ENCODE measurements at places on chromosomes 3 and 15. TPM values are rescaled to one million over a fixed set of nuclear protein-coding genes. Genes with fewer than 3 reads are reported as not detected.

Gene RTP4
- total RNA-seq: 0.93 TPM

Gene IRAK2
- total RNA-seq: 7.1 TPM

Gene KBTBD13
- not detected for total RNA-seq

Gene CLRN1
- not detected for total RNA-seq

Gene CD80
- 1.5 TPM for total RNA-seq

Gene IDH2
- total RNA-seq: 149 TPM

Gene KIF15
- total RNA-seq: under 0.01 TPM

Gene BUB1B
- 31.1 TPM for total RNA-seq

Gene CACNA2D3
- 0.37 TPM for total RNA-seq

Gene PLA1A
- 6.0 TPM for total RNA-seq

Gene MAPK6
- 47.8 TPM for total RNA-seq

Gene SERINC4
- total RNA-seq: not detected

Gene THRB
- total RNA-seq: 10.8 TPM

Gene CRYGS
- total RNA-seq: 3.6 TPM

Gene GOLGA8S
- 0.25 TPM for total RNA-seq

Gene CATSPER2
- 3.4 TPM for total RNA-seq

Gene AHSG
- 965 TPM for total RNA-seq

Gene IL16
- total RNA-seq: 4.7 TPM

Gene COL6A5
- total RNA-seq: 0.09 TPM

Gene PCNP
- 59.3 TPM for total RNA-seq

Gene GOLGA8J
- 0.25 TPM for total RNA-seq

Gene CCDC191
- total RNA-seq: 1.0 TPM

Gene CYP19A1
- total RNA-seq: 0.50 TPM

Gene CFAP161
- total RNA-seq: 0.84 TPM

Gene TMEM158
- total RNA-seq: 3.7 TPM

Gene ZNF385D
- total RNA-seq: 0.09 TPM

Gene P2RY14
- total RNA-seq: 0.37 TPM

Gene ITPKA
- total RNA-seq: 2.4 TPM

Gene STXBP5L
- total RNA-seq: not detected

Gene TTLL13
- total RNA-seq: 0.08 TPM

Gene TMEM108
- total RNA-seq: not detected

Gene AGBL1
- not detected for total RNA-seq

Gene CFAP20DC
- 2.1 TPM for total RNA-seq

Gene REC114
- total RNA-seq: not detected

Gene PPP1R14D
- not detected for total RNA-seq

Gene ITGB5
- total RNA-seq: 43.0 TPM

Gene SUCLG2
- 114 TPM for total RNA-seq

Gene SNX22
- total RNA-seq: 2.2 TPM

Gene ETV5
- 6.1 TPM for total RNA-seq

Gene FILIP1L
- total RNA-seq: 6.5 TPM

Gene TRPM7
- 33.8 TPM for total RNA-seq

Gene BHLHE40
- total RNA-seq: 8.2 TPM

Gene PLS1
- 12.2 TPM for total RNA-seq

Gene SST
- not detected for total RNA-seq

Gene C3orf80
- total RNA-seq: 1.4 TPM

Gene CA12
- 2.9 TPM for total RNA-seq

Gene GABRR3
- not detected for total RNA-seq

Gene MKRN2OS
- total RNA-seq: 0.42 TPM

Gene ABI3BP
- total RNA-seq: 1.9 TPM

Gene PEX5L
- not detected for total RNA-seq
